ENCODE measurements at places on chromosomes 12 and 14.

DNA sequence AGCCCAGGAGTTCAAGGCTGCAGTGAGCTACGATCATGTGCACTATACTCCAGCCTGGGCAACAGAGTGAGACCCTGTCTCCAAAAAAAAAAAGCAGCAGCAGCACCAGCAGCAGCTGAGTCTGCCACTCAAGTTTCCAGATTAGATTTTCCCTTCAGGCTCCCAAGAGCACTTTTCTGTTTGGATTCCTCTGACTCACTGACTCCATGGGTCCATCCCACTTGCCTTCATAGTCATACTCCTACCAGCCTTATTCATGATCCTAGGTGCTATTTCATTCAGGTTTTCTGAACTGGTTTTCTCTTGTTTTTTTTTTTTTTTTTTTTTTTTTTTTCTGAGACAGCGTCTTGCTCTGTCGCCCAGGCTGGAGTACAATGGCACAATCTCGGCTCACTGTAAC, 6.8 kb upstream of the TWF1 start:
- DNase-seq, result no peak

GRCh38 chr12:124857921-124858461, 5.7 kb downstream of the SCARB1 start:
- DNase-seq, result no peak

- DNase-seq, result no peak
Measured at GRCh38 chr14:87264796-87265195, 728.2 kb downstream of the GALC start.

DNA sequence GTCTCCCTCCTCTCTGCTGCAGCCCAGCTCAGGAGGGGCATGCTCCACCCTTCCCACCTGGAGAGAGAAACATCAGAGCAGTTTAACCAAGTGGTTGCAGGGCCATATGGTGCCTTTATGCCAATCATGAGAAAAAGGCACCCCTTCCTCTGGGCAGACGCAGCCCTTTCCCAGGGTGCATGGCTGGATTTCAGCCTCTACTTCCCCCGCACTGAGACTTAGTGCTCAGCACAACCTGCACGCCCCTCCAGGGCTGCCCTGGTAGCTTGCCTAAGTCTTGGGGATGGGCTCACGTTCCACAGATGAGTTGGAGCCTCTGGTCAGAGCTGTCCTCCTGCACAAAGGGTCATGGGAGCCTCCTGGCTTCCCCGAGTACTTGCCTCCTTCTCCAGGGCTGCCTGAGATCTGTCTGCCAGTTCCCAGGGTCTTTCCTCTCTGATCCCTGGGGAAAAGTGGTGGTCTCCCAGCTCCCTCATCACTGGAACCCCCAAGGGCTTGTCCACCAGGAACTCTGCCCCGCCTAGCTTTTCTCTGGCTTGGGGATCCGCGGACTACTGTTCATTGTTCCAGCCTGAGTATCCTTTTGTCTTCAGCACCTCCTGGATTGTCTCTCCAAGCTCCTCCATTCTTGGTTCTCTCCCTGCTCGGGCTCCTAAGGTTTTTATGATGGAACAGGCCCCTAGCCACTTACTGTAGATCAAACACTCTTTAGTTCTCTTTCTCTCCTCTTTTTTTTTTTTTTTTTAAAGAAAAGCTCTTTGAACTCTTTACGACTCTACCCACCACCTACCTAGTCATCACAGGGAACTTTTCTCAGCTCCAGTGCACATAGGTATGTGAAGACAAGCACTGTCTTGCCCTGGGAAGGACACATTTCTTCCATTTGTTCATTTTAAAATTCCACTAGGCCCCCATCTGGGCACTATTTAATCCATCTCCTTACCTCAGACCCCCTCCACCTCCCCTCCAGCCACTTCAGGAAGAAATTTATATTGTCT, 6.1 kb upstream of the KRT74 start:
- DNase-seq, result no peak
